ENCODE measurements at places on chromosomes 2 and 18.

- no peak for DNase-seq
- H3K36me3 ChIP-seq: no peaks in the 10 kb centered on the region
- no peaks in the 10 kb centered on the region for H3K4me1 ChIP-seq
- H3K27me3 ChIP-seq: no peaks in the 10 kb centered on the region
- no peak overlapping the region for H3K27ac ChIP-seq
Observed at GRCh38 chr2:116747103-116747502, 1067.4 kb upstream of the DDX18 start.

DNA sequence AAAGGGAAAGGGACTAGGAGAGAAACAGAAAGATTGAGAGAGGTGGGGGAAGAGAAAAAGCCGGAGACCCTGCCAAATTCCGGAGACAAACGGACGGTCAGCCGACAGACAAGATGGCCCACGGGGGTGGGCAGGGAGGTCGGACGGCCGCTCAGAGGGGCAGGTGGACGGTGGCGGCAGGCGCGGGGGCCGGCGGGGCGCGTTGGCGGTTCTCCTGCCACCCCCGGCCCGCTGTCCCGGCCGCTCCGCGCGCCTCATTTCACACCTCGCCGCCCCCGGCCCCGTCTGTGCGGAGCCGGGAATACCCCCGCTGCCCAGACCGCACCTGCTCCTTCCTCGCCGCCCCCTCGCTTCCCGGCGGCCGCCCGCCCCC lies 935 bp downstream of the SLC30A3 start:
- H3K4me3 ChIP-seq: peak overlapping the region; percentile 78
- H3K4me1 ChIP-seq: peaks cover 24% of the 10 kb centered on the region
- peaks cover 57% of the 10 kb centered on the region for H3K27me3 ChIP-seq
- peaks cover 3% of the 10 kb centered on the region for H3K36me3 ChIP-seq
- peak overlapping the region; percentile 0 for H3K27ac ChIP-seq

DNA sequence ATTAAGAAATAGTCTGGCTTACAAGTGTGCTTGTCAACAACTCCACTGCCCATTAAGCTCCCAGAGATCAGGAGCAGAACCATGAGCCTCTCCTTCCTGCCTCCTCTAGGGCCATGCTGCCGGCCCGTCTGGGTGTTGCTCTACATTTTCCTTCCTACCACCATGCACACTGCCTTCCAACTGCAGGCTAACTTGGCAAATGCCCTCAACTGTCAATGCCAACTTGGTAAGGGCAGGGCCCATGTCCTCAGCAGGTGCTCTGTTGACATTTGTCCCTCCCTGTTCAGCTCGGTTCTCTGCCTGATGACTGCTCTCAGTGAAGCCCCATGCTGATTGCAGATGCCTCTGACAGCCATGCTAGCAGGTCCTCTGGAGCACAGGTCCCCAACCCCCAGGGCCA lies 345.2 kb downstream of the ALK start:
- no peaks in the 10 kb centered on the region for H3K27me3 ChIP-seq
- DNase-seq: no peak
- H3K27ac ChIP-seq: no peak overlapping the region
- no peaks in the 10 kb centered on the region for H3K36me3 ChIP-seq

DNA sequence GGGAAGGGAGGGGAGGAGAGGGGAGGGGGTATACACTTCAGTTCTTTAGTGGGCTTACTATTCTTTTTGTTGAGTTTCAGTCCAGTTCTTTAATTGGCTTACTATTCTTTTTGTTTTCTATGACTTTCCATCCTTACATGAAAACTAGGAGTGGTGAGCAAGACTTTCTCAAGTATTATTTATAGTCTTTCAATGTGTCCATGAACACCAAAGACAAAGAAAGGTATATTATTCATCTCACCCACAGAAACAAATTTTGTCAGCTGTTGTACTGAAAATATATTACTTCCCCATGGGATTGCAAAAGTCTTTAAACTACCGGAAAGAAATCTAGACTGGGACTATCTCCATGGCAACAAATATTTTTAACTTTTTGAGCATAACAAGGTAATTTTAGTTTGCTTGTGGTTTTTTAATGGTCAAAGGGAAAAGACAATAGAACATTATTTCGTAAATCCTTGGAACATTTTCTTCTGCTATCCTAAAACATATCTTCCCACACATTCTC lies 17.6 kb downstream of the ADAM17 start:
- H3K27ac ChIP-seq: peak overlapping the region; percentile 42
- no peak for DNase-seq
- peaks cover 74% of the 10 kb centered on the region for H3K4me1 ChIP-seq
- H3K27me3 ChIP-seq: no peaks in the 10 kb centered on the region
- H3K36me3 ChIP-seq: peaks cover 18% of the 10 kb centered on the region

- no peaks in the 10 kb centered on the region for H3K36me3 ChIP-seq
- no peak for DNase-seq
- peak overlapping the region; percentile 96 for H3K27ac ChIP-seq
Observed at GRCh38 chr18:2970772-2971659, 41.9 kb downstream of the LPIN2 start.

DNA sequence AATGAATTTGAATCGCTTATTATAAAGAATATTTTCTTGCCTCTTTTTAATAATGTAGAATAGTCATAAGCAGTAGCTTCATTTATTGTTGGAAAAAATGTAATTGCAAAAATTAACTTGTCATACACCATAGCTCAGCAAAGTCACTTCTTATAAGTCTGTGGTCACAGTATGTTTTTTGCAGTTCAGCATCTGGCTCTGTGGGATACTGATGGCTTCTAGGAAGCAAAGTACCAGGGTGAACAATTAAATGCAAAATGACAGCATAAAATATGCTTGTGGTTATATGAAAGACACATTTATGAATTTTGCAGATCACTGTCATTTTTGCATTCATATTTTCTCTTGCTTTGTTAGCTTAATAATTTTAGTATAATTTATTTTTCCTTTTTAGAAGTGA lies 116.5 kb downstream of the ZNF407 start:
- peaks cover 12% of the 10 kb centered on the region for H3K36me3 ChIP-seq
- no peaks in the 10 kb centered on the region for H3K27me3 ChIP-seq
- no peak overlapping the region for H3K27ac ChIP-seq

GRCh38 chr2:45651415-45652089 lies at the start of gene PRKCE:
Gene PRKCE, plus strand, starts transcription at chr2:45651675.
- DNase-seq: peak; percentile 21
- H3K36me3 ChIP-seq: peaks cover 6% of the 10 kb centered on the region
- H3K4me3 ChIP-seq: peak within 1 kb of the TSS; percentile 89
- H3K27ac ChIP-seq: peak within 1 kb of the TSS; percentile 94
- no peaks in the 10 kb centered on the region for H3K27me3 ChIP-seq

- no peaks in the 10 kb centered on the region for H3K27me3 ChIP-seq
- H3K4me3 ChIP-seq: no peak overlapping the region
- H3K4me1 ChIP-seq: peaks cover 23% of the 10 kb centered on the region
- no peak for DNase-seq
- peak overlapping the region; percentile 66 for H3K27ac ChIP-seq
- H3K36me3 ChIP-seq: no peaks in the 10 kb centered on the region
Observed at GRCh38 chr2:179275253-179276012, 10.8 kb upstream of the SESTD1 start.

DNA sequence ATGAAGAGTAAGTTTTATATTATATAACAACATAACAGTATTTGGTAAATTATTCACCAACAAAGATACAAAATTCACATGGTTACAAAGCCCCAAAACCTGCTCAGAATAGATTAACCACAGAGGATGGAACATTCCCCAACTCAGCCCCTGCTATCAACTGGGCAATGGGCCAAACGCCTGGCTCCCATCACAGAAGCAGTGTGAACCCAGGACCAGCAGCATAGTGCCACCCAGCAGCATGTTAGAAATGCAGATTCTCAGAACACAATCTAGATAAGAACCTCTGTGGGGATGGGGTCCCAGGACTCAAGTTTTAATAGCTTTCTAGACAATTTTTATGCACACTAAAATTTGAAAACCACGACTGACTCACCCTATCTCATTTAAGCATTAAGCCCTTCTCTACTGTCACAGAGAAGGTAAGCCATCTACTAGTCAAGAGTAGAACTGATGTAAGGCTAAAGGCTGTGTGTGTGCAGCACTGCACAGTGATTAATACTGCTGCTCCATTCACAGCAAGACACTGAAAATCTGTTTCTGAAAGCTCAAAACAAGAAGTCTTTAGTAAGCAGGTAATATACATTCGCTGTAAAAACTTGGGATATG lies 15.2 kb downstream of the AFG3L2 start:
- H3K4me1 ChIP-seq: peaks cover 18% of the 10 kb centered on the region
- H3K36me3 ChIP-seq: peaks cover 43% of the 10 kb centered on the region
- no peak overlapping the region for H3K27ac ChIP-seq
- no peak for DNase-seq
- H3K4me3 ChIP-seq: no peak overlapping the region

- H3K4me1 ChIP-seq: no peaks in the 10 kb centered on the region
- DNase-seq: no peak
- no peak overlapping the region for H3K27ac ChIP-seq
- no peaks in the 10 kb centered on the region for H3K36me3 ChIP-seq
- H3K27me3 ChIP-seq: peaks cover 63% of the 10 kb centered on the region
- H3K4me3 ChIP-seq: no peak overlapping the region
Observed at GRCh38 chr2:239855863-239856587, 169.1 kb downstream of the NDUFA10 start.
